Foreskin keratinocyte (primary cell): ENCODE measurements at places on chromosomes 6 and 20. TPM values are rescaled to one million over a fixed set of nuclear protein-coding genes. Genes with fewer than 3 reads are reported as not detected.

The GTSF1L gene
- not detected in 2 replicates for total RNA-seq

- no peak for DNase-seq
Observed at GRCh38 chr6:66675906-66676305, 968.9 kb upstream of the EYS start.

DNA sequence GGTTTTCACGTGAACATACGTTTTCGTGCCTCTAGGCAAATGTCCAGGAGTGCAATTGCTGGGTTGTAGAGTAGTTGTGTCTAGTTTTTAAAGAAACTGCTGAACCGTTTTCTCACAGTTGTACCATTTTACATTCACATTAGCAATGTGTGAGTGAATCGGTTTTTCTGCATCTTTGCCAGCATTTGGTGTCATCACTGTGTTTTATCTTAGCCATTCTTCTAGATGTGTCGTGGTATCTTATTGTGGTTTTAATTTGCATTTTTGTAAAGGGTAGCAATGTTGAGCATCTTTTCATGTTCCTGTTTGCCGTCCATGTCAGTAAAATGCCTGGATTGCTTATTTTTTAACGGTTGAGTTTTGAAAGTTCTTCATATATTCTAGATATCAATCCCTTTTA, 10.2 kb downstream of the DOK5 start:
- no peak for DNase-seq

The MYCT1 gene
- total RNA-seq, result not detected in 2 replicates

DNA sequence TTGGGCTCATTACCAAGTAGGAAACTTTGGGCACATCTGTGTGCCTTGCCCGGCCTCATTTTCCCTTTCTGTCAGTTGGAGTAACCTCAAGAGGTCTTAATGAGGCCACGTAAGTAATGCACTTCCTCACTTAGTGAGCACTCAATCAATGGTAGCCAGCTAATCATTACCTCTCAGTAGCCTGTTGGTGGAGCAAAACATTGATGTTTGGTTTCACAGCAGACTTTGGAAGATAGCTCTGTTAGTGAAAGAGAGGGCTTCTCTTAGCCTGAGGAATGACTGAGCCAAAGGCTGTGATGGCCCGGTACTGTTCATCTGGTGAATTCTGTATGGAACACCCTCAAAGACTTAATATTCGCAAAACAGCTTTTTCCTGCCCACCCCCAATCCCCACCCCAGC, 55.9 kb upstream of the ID4 start:
- DNase-seq, result no peak

- no peak for DNase-seq
Observed at GRCh38 chr6:74689601-74690000, 516.3 kb downstream of the COL12A1 start.

DNA sequence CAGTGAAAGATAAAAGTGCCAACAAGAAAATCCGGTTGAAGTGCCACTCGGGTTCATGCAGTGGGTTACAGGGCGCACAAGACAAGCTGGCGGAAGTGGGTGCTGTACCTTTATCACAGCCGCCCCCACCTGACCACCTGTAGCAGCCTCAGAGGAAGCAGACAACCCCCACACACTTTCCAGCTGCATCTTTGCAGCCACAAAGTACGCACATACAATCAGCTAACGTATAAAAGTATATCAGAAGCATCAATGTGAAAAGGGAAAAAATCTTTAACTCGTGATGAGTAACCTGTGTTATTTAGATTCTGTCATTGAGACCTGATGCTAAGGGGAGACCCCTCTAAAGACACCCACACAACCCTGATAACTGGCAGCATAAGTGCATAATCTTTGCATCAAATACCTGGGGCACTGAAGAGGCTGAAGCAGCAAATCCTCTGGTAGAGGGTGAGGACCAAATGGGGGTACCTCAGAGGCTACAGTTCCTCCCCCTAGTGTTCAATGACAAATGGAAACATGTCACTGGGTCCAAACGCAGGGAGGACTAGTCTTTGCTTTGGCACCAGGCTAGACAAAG, 22.1 kb downstream of the BACH2 start:
- DNase-seq, result no peak
